CD4-positive, alpha-beta T cell treated with Interleukin-6 at 100 ng/mL for 8 hours (primary cell): ENCODE measurements at places on chromosomes 6 and 20.

GRCh38 chr20:11411765-11412164, 505.9 kb upstream of the BTBD3 start:
- no peak for DNase-seq

DNA sequence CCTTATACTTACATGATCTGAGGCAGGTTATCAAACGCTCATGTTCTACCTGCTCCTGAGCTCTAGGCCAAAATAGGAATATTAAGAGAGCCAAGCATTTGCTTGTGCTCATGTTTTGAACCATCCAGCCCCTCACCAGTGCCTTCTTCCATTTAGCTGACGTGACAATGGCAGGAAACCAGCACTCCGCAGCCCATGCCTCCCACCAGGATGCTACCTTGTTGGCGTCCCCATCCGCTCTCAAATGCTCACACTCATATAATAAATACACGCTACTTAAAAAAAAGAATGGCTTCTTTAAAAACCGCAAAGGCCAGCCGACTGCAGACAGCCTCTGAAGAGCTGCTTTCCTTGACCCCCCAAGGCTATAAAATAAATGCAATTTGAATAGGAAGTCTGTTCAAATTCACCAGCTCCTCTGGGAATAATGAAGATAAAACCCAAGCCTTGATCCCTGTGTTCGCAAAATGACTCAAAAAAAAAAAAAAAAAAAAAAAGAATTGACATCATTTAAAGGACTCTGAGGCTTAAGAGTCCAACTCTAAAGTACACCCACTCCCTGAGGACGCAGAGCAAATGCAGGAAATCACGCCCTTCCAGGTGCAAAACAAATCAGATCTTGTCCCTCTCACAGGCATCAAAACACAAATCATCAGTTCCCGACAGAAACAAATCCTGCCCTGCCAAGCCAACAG, 29.0 kb downstream of the RNASET2 start:
- DNase-seq = no peak

- no peak for DNase-seq
Observed at GRCh38 chr6:12478921-12479320, 188.8 kb downstream of the EDN1 start.

GRCh38 chr6:65938000-65938399, 231.0 kb upstream of the EYS start:
- DNase-seq = no peak

DNA sequence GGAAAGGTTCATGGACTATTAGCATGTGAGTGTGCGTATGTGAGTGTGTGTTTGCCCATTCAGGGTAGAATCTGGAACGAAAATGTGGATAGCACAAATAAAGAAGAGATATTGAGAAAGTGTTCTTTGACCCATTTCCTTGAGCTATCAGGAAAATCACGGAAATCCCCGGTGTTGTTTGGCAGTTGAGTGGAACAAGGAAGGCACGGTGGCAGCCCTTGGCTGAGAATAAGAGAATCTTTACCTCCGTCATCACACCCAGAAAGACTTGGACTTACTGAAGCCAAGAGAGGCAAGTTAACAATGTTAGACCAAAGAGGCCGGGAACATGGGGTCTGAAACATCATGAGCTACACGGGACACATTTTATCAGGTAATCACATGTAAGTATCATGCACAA, 588.9 kb upstream of the BTBD3 start:
- no peak for DNase-seq

GRCh38 chr6:49151461-49151860, 311.6 kb downstream of the MMUT start:
- DNase-seq = no peak

- DNase-seq = no peak
Observed at GRCh38 chr6:132683543-132683942, 24.6 kb upstream of the TAAR1 start.

- DNase-seq = no peak
Observed at GRCh38 chr6:89910902-89911240, 16.6 kb downstream of the GJA10 start.

DNA sequence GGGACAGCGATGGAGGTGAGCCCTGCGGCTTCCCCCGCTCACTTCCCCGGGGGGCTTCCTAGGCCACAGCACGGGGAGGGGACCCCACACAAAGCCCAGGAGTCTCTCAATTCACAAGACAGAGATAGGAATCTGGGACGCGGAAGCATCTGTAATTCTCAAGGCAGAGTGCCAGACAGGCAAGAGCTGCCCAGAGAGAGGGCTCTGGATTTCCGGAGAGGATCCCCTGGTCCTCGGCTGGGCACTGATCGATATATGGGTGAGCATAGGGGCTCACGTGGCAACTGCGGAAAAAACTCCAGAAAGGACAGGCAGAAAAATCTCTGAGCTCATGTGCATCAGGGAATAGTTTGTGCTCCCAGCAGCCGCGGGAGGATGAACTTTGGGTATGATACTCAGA, 296.2 kb downstream of the NRN1 start:
- DNase-seq = no peak

DNA sequence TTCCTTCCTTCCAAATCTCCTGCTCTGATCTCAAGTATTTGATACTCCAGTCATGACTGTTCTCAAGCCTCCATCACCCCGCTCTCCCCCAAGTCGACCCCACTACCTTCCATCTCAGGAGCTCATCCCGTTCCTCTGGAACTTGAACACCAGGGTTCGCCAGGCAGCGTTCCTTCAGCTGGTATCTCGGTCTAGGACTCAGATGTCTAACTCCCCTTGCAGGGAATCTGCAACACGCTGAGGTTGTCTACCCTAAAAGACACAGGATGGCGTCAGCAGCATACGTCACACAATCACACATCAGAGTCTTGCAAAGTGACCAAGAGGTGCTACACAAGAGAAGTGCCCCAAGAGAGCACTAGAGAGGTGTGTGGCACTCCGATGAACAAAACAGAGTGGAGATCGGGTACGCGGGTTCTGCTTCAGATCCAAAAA, 706 bp downstream of the ZNF184 start:
- DNase-seq = peak; percentile 45
